ENCODE measurements at places on chromosomes 7 and 10.

DNA sequence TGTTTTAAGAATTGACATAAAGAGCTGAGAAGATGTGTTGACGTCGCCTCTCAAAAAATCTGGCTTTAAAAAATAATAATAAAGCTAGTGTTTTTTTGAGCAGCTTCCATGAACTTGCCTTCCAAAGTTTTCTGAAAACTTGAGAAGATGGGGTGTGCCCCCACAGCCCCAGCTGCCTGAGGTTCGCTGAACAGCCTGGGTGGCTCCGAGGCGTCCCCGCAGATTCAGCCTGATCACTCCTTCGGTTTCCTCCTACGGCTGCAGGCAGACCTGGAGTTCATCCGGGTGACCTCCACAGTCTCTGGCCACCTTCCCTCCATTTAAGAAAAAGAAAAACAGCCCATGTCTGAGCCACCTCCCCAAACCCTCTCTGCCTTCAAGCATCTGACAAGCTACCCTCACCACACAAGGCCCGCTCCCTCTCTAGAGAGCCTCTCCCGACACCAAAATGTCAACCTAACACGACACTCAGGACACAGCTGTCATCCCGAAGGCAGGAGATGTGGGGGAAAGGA, 177.8 kb downstream of the PTPRN2 start:
- DNase-seq = no peak

DNA sequence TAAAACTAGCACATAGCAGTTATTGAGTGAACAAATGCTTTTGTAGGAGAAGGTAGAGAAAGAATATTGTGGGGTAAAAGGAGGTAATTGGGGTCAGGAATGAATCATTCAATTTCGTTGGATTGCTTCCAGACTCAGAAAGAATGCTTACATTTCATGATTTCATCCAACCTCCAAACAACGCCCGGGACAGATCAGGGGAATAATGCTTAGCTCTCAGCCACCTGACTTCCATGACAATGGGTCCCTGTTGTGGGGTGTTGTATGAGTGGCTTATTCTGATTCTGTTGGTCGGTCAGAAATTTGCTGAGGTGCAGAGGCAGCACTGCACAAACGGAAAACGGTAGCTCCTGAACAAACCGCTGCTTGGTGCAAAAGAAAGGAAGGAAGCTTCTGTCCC, 24.0 kb upstream of the INPP5F start:
- no peak for DNase-seq

DNA sequence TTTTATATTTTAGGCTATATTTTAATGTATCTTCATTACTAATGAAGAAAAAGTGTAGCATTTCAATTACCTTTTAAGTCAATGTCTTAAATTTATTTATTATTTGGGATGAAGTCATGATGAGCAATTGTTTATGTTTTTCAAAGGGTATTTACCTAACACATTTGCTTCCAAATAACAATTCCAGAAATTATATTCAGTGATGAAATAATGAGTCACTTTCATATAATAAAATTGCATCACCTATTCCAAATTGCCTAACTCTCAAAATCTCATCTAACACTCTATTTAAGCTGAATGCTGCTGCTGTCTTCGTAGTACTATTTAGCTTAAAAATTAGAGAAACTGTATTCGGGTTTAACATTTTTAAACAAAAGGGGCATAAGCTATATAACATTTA, 97.7 kb downstream of the PRKG1 start:
- no peak for DNase-seq

DNA sequence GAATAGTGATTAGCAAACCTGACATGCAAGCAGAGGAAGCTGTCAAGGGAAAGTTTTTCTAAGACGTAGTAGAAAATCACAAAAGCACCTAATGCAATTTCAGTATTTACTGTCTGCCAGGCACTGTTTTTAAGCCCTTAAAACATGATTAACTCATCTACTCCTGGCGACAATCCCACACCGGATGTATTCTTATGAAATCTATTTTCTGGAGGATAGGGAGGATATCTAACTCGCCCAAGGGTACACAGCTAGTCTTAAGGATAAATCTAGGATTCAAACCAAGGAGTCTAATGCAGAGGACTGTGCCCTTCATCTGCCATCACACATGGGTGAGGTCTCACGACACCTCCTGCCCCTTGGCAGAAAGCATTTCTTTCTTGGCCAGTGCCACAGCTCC, 47.8 kb upstream of the FIGNL1 start:
- DNase-seq = no peak

DNA sequence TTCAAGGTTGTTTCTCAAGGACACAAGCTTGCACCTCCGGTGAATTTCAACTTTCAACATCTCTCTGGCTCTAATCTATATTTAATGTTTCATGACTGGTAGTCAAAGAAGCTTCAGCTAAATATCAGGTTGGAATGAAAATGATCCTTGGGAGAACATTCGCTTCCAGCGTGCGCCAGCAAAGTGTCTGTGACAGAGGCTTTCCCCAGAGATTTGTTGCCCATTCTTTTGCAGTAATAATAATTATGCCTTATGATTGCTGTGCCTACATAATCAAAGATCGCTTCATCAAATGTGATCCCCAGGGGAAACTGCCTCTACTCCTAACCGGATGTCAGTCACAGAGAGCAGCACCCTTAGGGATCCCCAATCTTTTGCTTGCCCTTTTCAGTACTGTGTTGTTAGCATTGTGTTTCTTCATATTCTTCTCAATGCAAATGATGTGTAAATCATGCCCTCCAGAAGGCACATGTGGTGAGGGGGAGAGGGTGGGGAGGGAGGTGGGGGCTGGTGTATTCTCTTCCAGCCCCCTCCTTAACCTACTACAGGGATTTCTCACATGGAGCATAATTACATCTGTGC, 30.5 kb downstream of the FZD1 start:
- no peak for DNase-seq

DNA sequence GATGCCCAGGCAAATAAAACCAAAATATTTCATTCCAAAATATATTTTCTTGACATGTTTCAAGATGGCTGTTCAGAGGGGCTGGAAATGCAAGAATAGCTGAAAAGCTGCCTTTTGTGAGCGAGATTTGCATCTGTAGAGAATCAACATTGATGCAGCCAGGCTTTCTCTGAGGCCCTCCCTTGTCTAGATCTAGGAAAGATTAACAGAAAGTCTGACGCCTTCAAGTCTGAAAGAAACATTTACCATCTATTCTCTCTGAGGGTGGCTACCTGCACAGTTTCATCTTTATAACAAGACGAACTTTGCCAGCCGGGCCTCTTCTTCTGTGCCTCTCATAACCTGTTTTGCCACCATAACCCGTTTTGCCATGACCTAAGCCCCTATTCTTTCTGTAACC, 170.2 kb downstream of the AKR1D1 start:
- DNase-seq = no peak

GRCh38 chr7:39299695-39300094, 266.5 kb upstream of the YAE1 start:
- DNase-seq = no peak

All from omental fat pad (tissue), 4 donors.